SHP77 (cell line): ENCODE measurements at places on chromosomes 2 and 18.

GRCh38 chr2:217330647-217331046, 470.8 kb upstream of the TNP1 start:
- DNase-seq: no peak

- DNase-seq: no peak
Measured at GRCh38 chr2:63544017-63544627, 44.2 kb downstream of the WDPCP start.

DNA sequence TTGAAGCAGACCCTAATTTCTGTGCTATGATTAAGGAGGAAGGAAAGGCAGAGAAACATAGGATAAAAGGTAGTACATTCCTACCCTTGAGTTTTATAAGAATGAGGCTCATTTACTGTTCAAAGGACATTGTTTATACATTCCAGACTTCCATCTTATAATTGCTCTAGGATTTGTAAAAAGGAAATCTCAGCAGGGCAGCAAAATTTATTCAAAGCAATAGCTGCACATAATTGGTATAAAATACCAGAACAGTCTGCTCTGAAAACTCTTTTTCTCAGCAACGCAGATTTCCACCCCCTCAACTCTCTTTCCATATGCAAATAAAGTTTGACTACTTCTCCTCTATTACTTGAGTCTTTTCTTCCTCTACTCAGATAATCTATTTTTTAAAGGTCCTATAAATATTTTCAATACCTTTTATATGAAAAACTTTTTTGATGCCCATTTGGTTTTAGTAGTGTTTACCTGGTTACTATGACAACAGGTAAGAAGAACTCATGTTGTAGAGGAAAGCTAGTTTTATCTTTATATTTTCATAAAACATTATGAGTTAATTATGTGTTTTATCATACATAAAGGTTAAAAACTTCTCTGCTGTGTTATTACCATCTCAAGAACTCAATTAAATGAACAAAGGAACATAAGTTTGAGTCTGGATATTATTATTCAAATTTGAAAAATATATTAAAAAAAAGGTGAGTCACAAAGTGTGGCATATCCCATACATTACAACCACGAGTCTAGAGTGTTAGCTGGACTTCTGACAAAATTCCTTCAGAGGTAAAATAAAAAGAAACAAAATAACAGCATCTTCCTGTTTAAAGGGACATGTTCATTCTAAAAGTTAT, 19.9 kb downstream of the RBMS1 start:
- DNase-seq: no peak

GRCh38 chr2:43191947-43192516, 34.4 kb downstream of the ZFP36L2 start:
- no peak for DNase-seq

DNA sequence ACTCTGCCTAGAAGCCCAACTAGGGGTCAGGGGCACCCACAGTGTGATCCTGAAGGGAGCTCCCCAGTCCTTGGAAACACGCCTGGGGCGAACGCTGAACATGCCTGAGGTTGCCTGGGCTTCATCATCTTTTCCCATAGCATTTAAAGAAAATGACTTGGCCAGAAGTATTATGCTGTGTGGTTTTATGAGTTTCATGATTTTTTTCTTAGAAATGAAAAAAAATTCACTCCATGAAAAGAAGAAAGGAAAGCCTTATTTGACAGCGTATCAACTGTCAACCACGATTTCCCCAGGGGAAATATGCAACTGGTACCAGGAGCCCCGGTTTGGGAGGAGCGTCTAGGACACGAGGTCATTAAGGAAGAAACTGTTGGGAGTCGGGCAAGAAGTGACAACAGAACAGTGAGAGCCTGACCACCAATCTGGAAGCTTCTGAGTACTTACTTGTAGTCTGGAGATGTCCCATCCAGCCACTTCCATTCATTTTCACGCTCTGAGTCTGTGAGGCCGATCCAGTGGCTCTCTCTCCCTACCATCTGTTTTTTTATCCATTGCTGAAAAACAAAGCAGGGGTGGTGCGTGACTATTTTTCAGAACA, 63.5 kb upstream of the THOC1 start:
- no peak for DNase-seq
